Activated CD4-positive, alpha-beta memory T cell treated with anti-CD3 and anti-CD28 coated beads, Interleukin-2, amount 10 ng/mL, durations not matched to agents 7 days and 5 days (primary cell): ENCODE measurements at places on chromosomes 2 and 18.

- no peak for DNase-seq
These were observed 445.4 kb downstream of the NBAS start for GRCh38 chr2:15115776-15116175.

DNA sequence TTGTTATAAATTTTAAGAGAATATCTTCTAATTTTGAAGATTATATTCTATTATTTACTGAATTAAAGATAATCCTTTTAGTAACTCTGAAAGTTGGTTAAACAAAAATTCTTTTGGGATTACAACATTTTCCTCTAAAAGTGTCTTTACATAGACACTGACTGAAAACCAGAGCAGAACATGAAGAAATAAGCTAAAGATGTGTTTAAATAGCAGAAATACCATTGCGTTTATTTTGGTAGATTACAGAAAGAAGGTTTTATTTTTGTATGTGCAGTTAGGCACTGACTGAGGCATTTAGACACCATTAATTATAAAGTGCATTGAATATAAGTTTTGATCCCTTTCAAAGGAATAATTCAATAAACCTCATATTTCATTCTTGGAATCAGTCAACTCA, 13.5 kb upstream of the NPC1 start:
- DNase-seq, result no peak

DNA sequence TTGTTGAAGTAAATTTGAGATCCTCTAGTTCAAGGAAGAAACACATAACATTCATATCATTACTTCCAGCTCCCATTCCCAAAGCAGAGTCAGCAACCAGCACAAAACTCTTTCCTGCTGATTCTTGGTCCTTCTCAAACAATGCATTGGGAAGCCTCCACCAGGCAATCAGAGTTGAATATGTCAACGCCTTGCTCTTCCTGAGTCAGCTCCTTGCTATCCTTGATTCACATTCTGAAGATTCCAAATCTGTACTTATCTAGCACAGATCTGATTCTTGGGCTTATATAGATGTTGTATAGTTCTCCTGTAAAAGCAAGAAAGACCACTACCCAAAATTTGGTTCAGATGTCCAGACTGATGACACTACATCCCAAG, 29.6 kb downstream of the CFAP210 start:
- no peak for DNase-seq

GRCh38 chr2:119142824-119143223, 15.7 kb downstream of the C1QL2 start:
- DNase-seq, result no peak

DNA sequence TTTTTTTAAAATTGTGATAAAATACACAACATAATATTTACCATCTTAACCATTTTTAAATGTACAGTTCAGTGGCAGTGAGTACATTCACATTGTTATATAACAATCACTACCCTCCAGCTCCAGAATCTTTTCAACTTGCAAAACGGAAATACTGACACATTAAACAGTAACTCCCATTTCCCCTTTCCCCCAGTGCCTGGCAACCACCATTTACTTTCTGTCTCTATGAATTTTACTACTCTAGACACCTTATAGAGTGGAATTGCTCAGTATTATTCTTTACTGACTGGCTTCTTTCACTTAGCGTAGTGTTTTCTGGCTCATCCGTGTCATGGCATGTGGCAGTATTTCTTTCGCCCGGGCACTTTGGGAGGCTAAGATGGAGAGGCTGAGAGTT, 32.6 kb downstream of the FASTKD2 start:
- DNase-seq, result no peak

- DNase-seq, result no peak
These were observed 336.7 kb downstream of the OSR1 start for GRCh38 chr2:19021721-19022120.

DNA sequence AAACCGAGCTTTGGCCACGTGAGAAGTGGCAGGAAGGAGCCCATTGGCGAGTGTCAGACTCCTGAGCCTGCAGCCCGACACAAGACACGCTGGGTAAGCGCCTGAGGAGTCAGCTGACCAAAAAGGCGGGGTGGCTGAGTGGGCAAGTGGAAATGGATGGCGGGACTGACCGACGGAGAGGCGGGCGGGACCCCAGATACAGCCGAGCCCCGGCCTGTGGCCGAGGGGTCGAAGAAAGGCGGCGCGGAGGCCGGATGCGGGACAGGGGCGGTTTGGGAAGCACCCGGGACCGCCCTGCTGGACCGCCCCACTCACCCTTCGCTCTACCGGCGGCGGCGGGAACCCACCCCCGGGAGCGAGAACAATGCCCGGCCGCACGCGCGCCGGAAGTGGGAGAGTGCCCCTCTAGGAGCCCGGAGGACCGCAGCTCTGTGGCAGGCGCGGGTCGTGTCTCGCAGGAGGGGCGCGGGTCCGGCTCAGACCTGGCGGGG, 22.8 kb downstream of the ZSCAN30 start:
- peak; percentile 49 for DNase-seq
